ENCODE measurements at places on chromosomes 3 and 15.

- no peak for DNase-seq
These were observed 68.6 kb upstream of the RPL35A start for GRCh38 chr3:197881270-197881969.

- no peak for DNase-seq
These were observed 180.7 kb upstream of the LMCD1 start for GRCh38 chr3:8320711-8321458.

DNA sequence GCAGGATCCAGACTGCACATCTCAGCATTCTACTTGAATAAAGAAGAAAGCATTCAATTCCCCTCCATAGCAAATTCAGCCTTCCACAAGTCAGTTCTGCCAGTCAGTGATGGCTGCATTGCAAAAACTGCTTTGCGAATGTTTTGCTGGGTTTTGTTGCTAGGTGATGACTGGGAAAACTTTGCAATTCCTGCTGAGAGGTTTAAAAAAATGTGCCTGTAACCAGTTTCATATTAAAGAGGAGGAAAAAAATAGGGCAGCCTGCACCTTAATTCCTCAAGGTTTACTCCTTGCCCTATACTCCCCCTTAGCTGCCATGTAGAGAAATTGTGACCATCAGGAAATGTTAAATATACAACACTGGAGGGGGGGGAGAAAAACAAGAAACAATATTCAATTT is 225.6 kb upstream of the ATP11B start:
- DNase-seq: peak; percentile 12

GRCh38 chr3:138135146-138135832 is 3.1 kb upstream of the A4GNT start:
- no peak for DNase-seq

- DNase-seq: no peak
These were observed 20.9 kb downstream of the CXCR6 start for GRCh38 chr3:45964139-45964538.

DNA sequence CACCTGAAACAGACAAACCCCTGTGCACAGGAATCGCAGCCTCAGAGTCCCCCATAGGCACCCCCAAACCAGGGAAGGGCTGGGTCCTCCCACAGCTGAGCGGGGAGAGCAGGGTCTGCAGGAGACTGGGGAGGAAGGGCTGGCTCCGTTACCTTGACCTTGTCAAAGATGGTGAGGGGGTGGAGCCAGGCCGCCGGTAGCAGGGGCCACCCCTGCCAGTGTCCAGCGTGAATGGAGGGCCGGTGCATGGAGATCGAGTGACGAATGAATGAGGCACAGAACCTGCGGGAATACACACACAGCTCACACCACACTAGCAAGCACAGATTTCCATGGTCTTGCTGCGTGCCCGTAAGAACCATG is 102.2 kb downstream of the TMEM266 start:
- no peak for DNase-seq

DNA sequence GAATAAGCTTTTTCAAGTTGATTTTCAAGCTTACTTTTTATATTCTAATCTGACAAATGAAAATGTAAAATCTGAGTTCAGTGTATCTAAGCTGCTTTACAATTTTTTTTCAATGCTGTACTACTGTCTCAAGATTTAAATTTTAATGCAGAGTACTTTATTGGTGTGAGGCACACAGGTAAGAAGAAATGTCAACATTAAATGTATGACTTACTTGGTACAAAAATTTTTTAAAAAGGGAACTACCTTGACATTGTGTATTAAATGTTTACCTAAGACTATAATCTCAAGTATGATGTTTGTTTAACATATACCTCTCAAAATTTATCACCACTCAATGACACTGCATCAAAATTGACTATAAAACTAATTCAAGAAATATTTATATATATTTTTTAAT is 62.7 kb downstream of the NECTIN3 start:
- DNase-seq: no peak

DNA sequence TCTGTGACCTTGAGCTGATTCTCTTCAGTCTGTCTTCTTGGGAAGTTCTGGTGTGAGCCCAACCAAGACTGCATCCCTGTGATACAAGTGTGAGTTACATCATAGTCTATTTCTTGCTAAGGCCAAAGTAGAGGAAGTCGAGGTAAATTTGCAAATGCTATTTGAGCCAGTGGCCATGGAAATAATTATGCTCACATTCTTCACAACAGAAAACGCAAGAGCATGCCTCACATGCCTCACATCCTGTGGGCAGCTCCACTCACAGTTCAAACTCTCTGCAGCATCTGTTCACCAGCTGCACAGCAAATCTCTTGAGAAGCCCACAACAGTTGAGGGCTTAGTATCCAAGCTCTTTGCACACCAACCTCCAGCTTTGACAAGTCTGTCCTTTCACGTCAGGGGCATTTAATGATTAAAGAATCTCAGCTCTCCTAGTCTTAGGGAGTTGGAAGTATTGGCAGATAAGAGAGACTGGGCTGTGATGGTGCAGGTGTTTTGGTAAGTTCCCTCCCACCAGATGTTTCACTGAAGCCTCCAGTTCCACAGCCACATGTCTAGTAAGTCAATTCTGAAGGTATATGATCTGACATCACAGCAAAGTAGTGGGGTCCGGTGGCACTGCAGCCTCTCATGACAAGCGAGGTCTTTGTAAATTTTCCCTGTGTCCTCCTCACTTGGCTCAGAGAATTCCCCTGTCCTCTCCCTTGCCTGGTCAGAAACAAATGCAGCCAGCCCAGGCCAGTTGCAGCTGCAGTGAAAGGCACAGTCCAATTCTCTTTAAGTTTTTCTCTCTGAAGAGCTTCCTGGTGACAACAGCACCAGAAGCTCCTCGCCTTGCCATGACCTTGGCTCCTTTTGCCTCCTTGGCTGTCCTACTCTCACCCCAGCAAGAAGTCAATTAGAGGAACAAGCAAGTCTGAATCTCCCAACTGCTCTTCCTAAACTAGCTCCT is 166.1 kb downstream of the SSR3 start:
- peak; percentile 84 for DNase-seq

DNA sequence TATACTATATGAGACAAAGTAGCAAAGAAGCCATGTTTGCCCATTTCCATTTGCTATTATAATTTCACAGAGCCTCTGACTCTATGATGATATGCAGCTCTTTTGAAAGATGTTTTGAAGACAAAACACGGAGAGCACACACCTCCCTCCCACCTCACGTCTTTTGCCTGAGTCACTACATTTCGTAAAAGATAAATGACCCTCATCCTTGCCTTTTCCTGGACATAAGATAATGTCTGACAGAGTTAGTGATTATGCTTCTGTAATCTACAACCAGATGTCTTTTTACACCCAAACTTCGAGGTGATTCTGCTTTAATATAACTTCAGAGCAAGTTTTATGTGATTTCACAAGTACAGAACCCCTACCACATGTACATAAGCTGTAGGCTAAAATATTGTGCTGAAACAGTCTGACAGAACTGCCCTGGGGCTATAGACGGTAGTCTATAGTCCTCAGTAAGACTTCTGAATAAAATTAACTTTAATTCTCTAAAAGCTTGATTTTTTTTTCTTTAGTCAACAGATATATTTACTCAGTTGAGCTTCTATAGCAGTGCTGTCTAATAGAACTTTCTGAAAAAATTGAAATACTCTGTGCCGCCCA is 99.9 kb downstream of the CD200R1L start:
- DNase-seq: peak; percentile 79

DNA sequence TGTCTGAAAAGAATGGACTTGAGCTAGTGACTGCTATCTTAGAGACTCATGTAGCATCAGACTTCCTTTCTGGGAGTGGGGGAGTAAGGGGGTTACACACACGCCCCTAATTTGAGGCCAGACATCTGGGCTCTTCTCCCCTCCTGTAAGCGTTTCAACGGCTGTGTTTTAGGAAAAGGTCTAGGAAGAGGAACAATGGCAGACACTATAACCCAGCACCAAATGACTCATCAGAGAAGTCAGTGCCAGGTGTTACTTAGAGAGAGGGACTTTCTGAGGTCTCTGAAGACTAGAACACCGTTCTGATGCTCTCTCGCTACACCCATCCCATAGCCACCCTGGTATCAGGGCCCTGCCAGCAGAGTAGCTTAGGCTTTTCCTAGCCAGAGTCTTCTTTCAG is 65.5 kb downstream of the SSUH2 start:
- no peak for DNase-seq

- no peak for DNase-seq
These were observed 647.4 kb downstream of the NR2F2 start for GRCh38 chr15:96977886-96978285.

DNA sequence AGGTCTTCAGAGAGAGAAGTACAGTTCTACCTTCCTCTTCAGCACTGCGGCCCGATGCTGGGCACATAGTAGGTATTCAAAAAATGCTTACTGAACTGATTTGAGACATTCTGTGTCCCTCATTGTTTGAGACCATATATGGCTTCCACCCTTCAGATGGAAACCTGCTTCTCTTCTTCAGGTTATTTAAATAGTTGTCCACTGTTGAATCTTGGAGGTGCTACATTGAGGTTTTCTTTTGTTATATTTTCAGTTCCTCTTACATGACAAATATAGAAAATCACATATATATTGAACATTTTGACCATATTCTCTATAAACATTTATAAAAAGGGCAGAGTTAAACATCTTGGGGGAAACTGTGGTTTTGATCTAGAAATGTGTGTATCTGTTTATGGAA is 200.2 kb upstream of the LRRC3B start:
- DNase-seq: no peak

- no peak for DNase-seq
These were observed 24.9 kb upstream of the DNAAF4 start for GRCh38 chr15:55532944-55533343.

DNA sequence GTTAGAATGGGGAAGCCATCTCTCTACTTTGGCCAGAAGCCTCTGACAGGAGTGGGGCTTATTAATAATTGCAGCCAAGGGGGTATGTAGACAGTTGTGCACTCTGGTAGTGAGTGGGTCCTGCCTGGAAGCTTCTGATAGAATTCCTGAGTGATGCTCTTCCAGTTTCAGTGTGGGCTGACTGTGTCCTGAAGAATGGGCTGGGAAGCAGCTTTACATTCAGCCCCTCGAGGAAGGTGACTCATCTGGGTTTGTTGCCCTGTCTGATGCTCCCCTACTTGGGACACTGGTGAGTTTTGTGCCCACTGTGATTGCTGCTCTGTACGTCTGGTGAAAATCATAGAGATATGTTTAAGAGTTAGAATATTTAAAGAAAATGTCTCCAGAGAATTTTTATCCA is 444.7 kb upstream of the RBMS3 start:
- no peak for DNase-seq

DNA sequence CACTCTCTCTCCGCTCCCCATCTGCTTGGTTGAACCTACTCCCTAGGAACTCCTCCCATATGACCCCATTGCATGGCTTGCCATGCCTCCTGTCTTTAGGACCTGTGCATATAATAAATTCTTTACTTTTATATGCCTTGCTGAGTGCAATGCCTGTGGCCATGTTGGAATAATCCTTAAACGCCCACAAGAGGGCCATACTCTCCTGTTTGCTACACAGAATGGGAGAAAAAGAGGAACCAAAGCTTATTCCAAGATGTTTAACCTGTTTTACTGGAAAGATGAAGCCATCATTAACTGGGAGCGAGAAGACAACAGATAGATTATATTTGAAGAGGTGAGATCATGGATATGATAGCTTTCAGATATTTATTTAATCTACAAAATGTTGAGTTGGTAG is 1097.8 kb downstream of the NAALADL2 start:
- DNase-seq: peak; percentile 35

DNA sequence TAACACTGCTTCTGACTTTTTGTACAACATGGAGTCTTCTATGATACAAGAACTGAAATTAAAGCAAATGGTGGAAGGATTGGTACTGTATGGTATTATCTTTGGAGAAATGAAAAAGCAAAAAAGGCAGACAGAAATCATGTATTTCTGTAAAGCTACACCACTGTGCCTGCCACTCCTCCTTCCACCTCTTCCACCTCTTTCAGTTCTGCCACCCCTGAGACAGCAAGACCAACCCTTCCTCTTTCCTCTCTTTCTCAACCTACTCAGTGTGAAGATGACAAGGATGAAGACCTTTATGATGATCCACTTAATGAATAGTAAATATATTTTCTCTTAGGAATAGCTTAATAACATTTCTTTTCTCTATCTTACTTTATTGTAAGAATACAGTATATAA is 57.0 kb downstream of the CD200 start:
- peak; percentile 26 for DNase-seq

All from choroid plexus epithelial cell (primary cell).